Activated T-cell treated with anti-CD3 and anti-CD28 coated beads, Interleukin-2, amount 50 U/mL, for 72 hours (primary cell): ENCODE measurements at places on chromosomes 2 and 18. TPM values are rescaled to one million over a fixed set of nuclear protein-coding genes. Genes with fewer than 3 reads are reported as not detected.
A peak's percentile ranks its signal among the peaks of the same experiment; 100 is the strongest.

GRCh38 chr2:6812857-6813530 lies 52.7 kb downstream of the CMPK2 start:
- no peak for DNase-seq

- no peak for DNase-seq
Observed at GRCh38 chr2:2748399-2749205, 417.5 kb upstream of the MYT1L start.

DNA sequence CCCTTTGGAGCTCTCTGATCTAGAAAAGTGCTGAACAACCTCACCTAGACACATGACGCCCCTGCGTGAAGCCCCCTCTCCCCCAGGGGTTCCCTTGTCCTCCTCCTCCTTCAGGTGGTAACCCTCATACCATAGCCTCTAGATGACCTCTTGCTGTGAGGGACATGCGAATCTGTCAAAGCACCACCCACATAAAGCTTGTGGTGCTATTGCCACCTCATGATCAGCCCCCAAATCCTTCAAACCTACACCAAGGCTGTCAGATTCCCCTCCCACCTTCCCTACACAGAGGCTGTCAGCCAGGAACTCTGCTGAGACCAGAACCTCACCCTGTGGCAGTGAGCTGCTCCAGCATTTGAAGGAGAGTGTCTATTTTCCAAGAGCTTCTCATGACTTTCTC lies 43.1 kb upstream of the TEX51 start:
- no peak for DNase-seq

GRCh38 chr2:17813742-17814473 lies 2.4 kb upstream of the MSGN1 start:
- no peak for DNase-seq

GRCh38 chr2:97750017-97750416 lies 36.6 kb downstream of the ZAP70 start:
- DNase-seq, result no peak

GRCh38 chr18:44149706-44150105 lies 531.0 kb upstream of the SETBP1 start:
- no peak for DNase-seq

- no peak for DNase-seq
Observed at GRCh38 chr2:147076634-147077033, 768.2 kb upstream of the ACVR2A start.

- DNase-seq, result no peak
Observed at GRCh38 chr2:14524803-14525080, 107.8 kb upstream of the LRATD1 start.

- DNase-seq, result peak; percentile 78
Observed at GRCh38 chr18:76803814-76804213, 18.5 kb upstream of the ZNF236 start.

GRCh38 chr2:4914551-4914950 lies 777.6 kb upstream of the SOX11 start:
- DNase-seq, result no peak

GRCh38 chr18:77495079-77495478 lies 245.4 kb downstream of the GALR1 start:
- DNase-seq, result no peak

GRCh38 chr2:239576784-239577685 lies 176.2 kb upstream of the HDAC4 start:
- no peak for DNase-seq

GRCh38 chr2:72794572-72794971 lies 31.3 kb downstream of the EXOC6B start:
- no peak for DNase-seq

DNA sequence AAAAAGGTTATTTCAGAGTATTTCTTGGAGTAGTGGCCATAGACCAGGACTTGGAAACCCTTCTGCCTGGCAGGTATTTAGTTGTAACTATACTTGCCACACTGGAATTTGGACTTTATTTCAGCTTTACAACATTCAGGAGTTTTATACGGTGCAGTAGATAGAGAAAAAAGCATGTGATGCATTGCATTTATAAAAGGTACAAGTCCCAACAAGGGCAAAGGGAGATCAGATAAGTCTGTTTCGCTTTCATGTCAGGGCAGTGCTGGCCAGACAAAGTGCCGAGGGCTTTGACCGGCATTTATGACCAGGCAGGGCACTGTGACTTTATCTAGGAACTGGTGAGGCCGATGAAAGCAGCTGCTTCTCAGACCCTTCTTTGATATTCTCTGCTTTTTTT lies 145.4 kb downstream of the RTN4 start:
- no peak for DNase-seq

GRCh38 chr18:53509886-53510285 lies 714.6 kb downstream of the MBD2 start:
- DNase-seq, result no peak

DNA sequence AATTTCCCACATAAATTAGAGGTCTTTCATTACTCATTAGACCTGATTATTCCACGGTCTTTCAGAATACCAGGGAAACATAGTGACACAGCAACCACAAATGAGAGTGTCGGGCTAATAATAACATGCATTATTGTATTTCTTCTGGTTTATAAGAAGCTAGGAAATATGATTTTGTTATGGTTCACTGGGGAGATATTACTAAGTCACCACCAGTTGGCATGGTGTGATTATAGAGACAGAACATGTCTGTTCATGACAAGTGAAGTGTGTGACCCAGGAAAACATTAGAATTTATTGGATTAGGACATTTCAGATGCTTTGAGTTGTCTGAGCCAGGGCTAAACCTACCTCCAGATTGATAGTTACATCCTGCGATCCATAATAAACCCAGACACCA lies 494.4 kb downstream of the FBXO15 start:
- no peak for DNase-seq

DNA sequence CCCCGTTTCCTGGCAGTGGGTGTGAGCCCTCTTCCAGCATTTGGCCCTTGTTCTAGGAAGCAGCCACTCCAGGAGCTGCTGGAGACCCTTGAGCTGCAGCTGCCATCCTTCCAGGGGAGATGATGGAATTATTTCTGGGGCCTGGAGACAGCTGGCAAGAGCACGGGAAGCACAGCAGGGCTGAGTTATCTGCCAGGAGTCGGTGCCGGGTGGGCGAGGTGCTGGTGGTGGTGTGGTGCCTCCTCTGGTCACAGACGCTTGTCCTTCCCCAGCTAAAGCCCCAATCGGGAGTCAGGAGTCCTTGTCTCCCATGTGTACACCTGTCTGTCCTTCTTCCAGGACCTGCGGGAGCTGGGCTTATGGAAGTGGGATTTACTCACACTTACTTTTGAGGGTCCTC lies 36.0 kb downstream of the DPYSL5 start:
- no peak for DNase-seq

DNA sequence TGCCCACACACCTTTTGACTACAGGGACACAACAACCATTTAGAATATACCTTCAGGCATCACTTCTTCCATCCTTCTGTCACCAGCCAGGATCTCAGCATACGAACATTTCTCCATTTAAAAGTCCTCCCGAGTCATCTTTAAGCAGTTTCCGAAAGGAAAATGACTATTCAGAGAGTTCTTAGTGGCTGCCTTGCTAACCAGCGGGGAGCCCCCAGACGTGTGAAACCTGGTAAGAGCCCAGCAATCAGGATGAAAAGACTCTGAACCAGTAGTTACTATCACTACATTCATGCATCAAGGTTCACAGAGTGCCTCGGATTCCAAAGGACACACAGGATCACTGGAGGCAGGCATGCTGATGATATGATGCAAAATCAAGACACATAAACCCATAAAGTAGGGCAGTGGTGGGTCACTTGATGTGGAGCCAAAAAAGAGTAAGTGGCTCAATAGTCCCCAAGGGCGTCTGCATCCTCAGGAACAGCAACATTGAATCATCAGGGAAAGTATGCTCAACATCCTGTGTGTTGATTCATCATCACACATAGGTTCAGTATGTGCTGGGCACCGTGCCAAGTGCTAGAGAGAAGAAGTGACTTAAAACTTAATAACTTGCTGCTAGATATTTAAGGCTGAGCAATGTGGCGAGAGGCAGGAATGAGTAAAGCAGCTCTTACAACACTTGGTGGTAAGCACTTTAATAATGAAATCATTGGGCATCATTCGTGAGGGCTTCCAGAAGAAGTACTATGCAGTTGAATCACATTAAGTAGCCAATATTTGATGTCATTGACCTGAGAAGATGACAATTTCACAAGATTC lies 4.4 kb downstream of the CCL20 start:
- peak; percentile 87 for DNase-seq

DNA sequence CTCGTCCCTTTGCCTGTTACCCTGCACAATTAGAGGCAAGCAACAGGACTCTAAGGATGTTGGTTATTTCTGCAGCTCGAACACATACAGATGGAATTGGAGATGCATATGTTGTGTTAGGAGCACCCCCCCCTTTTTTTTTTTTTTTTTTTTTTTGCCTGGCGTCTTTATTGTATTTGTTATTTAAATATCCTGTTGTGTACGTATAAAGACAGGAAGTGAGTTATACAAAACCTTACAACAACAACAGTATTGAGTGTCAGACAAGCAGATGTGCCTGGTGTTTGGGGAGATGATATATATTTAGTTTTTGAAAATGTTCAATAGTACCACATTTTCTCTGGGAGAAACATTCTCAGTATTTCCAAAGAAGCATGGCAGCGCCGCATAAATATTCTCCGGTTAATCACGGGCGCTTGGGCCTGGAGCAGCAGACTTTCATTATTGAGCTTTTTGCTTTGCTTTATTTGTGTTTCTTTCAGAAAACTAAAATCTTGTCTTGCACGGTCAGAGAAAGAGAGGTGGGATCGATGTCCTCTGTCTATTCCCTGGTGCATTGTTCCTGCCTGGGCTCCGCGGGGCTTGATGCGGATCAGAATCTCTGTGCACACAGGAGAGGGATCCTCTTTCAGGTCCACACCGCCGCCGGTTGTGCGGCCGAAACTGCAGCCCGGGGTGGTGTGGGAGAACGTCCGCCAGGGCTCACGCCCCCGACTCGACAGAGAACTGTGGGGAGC lies 23.2 kb upstream of the ZNF516 start:
- no peak for DNase-seq

- DNase-seq, result no peak
Observed at GRCh38 chr2:10226038-10226724, 76.5 kb upstream of the HPCAL1 start.

DNA sequence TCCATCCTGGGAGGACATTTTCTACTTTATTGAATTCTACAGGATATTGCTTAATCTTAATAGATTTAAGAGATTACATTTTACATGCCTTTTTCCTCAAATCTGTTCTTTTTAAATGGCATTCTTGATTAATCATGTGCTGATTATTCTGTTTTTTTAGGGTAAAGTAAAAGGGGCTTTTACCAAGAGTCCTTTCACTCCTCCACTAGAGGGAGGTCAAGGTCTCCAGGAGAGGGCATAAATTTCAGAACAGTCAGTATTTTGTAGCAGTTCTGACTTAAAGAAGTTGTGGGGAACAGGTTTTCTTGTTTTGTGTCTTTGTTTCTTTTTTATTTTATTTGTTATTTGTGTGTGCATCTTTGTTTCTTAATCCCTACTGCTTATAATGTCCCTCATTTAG lies 25.4 kb downstream of the WDR75 start:
- DNase-seq, result no peak

DNA sequence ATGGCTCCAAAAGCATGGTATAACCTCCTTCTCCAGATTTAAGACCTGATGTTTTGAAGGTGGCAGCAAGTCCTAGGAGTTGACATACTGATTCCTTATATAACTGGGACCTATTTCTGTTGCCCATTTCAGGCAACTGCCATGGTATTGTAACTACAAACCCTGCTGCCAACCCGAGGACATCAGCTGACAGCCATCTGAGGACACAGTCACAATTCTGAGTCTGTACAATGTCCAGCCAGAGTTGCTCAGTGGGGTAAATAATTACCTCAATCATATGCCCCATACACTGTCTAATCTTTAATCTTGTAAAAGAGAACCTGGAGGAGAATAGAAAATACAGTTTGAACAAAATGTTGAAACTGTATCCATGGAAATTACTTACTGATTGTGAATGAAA lies 8.7 kb upstream of the GAREM2 start:
- no peak for DNase-seq

- no peak for DNase-seq
Observed at GRCh38 chr2:157866202-157866601, 9.9 kb downstream of the ACVR1 start.

DNA sequence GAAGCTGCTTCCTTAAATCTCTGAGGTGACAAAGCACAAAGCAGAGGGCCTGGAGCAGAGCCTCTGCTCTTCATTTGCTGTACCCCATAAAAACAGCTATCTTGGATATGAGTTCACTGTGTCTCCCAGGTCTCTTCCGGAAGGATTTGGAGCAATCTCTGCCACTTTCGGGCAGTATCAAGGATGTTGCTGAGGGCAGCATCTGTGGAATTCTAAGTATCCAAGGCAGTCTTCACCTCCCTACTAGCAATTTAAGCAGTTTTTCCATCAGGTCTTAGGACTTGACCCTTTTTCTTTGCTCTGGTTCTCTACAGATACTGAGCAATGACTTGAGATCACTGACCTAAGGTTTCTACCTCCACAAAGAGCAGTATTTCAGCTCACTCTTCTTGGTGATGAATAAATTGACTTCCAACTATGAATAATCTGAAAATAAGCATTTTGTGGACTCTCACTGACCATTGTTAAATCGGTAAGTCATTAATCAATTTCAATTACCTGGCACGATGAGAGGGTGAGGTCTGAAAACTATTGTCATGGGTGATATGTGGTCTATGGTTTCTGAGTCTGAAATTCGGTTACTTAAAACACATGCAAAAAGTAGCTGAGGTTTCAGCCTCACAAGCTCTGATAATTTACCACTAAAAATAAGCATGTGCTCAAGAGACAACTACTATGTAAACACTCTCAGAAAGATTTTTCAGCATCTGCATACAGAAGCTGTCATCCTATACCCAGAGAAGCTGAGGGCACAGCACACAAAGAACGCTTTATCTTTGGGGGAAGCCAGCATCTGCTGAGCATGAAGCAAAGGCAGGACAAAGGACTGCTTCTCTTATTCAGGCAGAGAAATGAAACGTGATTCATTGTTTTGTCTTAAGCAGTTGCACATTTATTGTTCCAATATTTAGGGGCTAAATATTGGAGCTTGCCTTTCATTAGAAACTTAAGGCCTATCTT lies 32.1 kb upstream of the SPATS2L start:
- no peak for DNase-seq

MYO5B gene
- total RNA-seq, result 0.12 TPM

GALNT14 gene
- 0.67 TPM for total RNA-seq

C1D gene
- total RNA-seq, result 22.5 TPM

AMER3 gene
- total RNA-seq, result not detected

TDRD15 gene
- total RNA-seq, result not detected

CABYR gene
- total RNA-seq, result 2.1 TPM

GNAL gene
- 1.6 TPM for total RNA-seq

ACTG2 gene
- total RNA-seq, result not detected
